GM12878 (cell line): ENCODE measurements at places on chromosomes 3 and 15. TPM values are rescaled to one million over a fixed set of nuclear protein-coding genes. Genes with fewer than 3 reads are reported as not detected.

- no peak for DNase-seq
Measured at GRCh38 chr3:12553921-12554391, 2.9 kb upstream of the MKRN2 start.

CHRNA7 gene
- polyA plus RNA-seq: 0.15 TPM in 1 of 2 replicates, not detected in the other

ZNF662 gene
- polyA plus RNA-seq: not detected in 2 replicates

DNA sequence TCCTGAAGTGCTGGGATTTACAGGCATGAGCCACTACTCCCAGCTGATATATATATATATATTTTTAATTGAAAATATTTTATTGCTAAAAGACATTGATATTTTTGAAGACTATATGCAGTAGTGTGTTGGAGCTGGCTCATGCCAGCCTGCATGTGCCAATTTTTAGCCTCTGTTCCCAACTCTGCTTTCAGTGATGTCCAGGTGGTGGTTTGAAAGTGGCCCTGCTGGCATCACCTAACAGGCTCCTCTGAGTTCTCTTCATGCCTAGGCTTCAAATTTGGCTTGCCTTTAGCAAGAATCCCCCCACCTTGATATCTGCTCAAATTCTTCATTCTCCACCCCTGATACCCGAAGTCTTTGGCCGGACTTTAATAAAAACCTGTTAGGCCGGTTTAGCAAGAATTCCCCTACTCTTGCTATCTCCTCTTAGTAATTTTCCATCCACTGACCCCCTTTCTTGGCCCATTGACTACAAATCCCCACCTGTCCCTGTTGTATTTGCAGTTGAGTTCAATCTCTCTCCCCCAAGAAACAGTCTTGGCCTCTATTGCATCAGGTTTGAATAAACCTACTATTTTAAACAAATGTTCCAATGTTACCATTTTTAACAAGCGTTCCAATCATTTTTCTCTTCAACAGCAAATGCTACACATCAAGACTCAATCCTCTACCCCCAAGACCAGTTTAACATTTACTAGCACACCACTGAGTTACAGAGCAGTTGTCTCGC, 23.9 kb upstream of the CTSH start:
- no peak for DNase-seq

GRCh38 chr3:124969190-124969589, 34.6 kb upstream of the MUC13 start:
- no peak for DNase-seq

DNA sequence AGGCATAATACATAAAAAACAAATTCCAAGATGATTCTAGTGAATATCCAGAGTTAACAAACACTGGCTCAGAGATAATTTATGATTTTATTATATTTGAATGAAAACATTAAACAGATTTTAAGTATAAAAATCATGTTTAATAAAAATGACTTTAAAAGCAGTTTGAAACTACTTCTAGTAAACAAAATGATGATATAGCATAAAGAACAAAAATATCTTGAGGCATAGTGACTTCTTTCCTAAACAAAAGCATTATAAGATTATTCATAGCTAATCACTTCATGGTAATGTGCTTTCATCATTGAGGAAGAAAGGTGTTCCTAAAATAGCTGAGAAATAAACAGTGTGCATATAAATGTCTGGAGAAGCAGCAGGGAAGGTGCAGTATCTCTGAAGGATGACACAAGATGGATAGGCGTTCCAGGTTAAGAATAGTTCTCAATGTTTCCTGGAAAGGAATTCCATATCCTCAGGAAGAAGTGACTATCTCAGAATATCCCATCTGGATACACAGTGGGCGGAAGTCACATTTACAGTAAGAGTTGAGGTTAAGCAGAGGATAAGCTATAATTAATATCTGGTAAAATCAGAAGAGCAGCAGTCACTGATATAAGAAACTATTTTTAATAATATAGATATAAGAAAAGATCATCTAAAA, 456.6 kb downstream of the MECOM start:
- DNase-seq: no peak

MB21D2 gene
- polyA plus RNA-seq: 15.6 and 15.9 TPM in 2 replicates
